Sigmoid colon (tissue), 7 donors: ENCODE measurements at places on chromosomes 16 and 17. TPM values are rescaled to one million over a fixed set of nuclear protein-coding genes. Genes with fewer than 3 reads are reported as not detected.

DNA sequence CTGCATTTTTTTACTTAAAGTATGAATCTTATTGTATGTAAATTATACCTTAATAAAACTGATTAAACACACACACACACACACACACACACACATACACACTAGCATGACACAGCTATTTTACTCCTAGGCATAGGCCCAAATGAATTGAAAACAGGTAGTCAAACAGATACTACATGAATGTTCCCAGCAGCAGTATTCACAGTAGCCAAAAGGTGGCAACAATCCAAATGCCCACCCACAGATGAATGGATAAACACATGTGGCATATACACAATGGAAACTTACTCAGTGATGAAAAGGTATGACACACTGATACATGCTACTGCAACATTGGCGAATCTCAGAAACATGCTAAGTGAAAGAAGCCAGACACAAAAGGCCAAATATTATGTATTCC, 223.5 kb downstream of the CYB561 start:
- DNase-seq = no peak

Gene ODAD4
- 1.4 TPM for total RNA-seq

Gene MC1R
- total RNA-seq = 4.2 TPM

Gene ATP1B2
- 4.2 TPM for total RNA-seq

DNA sequence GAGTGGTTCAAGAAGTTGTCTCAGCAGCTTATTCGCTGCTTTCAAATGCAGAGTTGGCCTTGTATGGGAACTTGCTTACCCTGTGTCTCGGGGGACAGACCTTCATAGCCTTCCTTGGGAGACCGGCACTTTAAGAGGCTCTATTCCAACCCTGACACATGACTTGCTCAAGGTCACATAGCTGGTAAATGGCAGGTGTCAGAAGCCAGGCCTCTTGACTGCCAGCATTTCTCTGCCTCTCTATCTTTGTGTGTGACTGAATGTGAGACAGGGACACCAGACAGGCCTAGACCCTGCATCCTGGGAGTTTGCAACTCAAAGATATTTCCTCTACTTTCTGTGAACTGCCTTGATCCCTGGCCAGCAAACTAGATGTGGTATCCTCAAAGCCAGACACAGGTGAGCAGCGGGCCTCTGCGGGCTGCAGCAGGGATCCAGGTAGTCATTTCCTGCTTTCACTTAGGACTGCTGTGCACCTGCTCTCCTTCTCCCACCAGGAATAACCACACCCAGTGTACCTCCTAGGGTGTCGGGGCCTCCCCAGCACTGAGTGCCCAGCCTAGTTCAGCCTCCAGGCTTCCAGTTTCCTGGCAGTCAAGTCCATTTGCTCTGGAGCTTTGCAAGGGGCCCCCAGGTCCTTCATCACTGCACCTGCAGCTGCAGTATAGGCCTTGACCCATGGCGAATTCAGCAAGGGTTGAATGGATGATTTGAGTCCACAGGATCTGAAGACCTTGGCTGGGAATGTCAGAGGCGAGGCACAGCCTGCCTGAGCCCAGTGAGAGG, 116.6 kb upstream of the TNRC6C start:
- peak; percentile 54 for DNase-seq

DNA sequence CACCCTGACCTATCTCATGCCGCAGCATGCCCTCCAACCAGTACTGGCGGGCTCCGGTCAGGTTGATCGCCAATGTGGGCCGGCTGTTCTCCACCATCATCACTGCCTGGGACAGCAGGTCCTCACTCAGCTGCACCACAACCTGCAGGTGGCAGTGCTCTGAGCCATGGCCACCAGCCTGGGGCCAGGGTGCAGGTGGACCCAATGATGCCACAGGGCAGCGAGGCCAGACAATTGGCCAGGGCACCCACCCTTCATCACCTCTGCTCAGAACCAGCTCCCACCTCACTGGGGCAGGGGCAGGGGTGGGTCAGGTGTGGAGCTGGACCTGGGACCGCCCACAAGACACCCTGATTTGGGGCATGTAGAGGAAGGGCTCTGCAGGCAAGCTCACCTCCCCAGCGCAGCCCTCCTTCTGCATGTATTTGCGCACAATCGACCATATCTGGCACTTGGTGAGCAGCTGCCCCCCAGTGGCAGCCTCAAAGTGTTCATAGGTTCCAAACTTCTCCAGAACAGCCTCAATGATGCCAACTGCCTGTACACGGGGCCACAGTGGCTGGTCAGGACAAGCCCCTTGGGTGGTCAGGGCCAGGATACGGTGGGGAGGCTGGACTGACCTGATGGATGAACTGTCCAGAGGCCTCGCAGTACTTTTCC, 4.2 kb downstream of the MATCAP1 start:
- DNase-seq = no peak

Gene RUNDC3A
- total RNA-seq = 6.8 TPM

Gene C17orf50
- total RNA-seq = not detected

Gene HYDIN
- total RNA-seq = 2.8 TPM

Gene TMC7
- 0.36 TPM for total RNA-seq

Gene LAT
- 7.1 TPM for total RNA-seq

GRCh38 chr17:27616414-27616813, 14.6 kb upstream of the LGALS9 start:
- no peak for DNase-seq

GRCh38 chr17:49783071-49783715, 5.3 kb upstream of the KAT7 start:
- peak; percentile 89 for DNase-seq

- DNase-seq = no peak
Observed at GRCh38 chr17:67401598-67402504, 24.8 kb downstream of the PITPNC1 start.

DNA sequence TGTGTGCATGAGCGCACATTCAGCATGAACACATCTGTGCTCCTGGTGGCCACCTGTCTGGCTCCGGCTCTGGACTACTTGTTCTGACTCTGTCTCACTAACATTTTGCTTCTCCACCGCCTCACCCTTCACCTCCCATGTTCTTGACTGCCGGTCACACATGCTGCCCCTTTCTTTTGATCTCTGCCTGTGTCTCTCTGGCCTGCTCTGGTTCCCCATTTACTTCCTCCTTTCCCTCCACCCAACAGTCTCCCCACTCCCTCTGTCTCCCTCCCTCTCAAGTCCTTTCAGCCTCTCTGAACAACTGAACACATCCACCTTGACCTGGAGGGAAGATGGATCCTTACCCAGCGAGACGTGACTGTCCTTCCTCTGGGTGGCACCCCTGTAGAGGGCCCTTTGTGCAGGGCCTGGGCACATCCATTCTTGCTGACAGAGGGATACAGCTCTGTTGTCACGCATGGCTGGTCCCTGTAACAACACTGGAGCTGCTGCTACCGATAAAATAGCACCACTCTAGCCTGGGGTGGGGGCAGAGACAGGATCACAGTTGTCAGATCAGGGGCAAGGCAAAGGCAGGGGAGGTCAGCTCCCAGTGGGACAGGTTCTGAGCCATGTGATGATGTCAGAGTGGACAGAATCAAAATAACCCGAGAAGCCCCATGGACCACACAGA, 11.0 kb downstream of the ZSCAN32 start:
- no peak for DNase-seq

Gene CASKIN1
- total RNA-seq = 0.27 TPM
